ENCODE measurements at places on chromosomes 6 and 20.

DNA sequence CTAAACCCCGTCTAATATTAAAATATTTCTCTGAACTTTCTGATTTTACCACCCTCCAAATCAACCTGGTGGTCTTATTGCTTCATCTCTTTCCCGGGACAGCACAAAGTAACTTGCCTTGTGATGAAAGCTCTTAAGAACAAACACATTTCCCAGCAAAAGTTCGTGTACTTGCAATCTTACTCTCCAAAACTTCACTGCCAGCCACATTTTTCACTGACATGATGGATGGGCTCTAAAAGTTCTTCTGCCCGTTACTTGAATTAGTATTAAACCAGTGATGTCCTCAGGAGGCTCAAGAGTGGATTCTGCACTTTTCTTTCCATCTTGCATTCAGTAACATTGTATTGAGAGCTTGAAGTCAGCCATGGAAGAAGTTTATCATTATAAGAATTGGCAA lies 731.6 kb upstream of the GJE1 start:
- no peak for DNase-seq

- no peak for DNase-seq
These were observed 370.4 kb upstream of the CITED2 start for GRCh38 chr6:139744891-139745290.

- DNase-seq = no peak
These were observed 37.5 kb downstream of the MAK start for GRCh38 chr6:10800810-10801209.

DNA sequence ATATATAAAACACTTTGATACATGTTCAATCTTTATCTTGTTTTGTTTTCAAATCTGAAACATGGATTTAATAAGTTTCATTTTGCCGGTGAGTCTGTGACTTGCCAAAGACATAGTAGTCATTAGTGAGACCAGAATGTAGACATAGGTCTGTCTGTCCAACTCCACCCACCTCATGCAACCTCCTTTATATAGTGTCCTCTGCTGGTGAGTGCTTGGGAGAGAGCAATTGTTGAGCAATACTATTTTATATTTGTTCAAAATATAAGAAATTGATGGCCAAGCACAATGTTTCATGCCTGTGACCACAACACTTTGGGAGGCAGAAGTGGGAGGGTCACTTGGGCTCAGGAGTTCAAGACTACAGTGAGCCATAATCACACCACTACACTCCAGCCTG lies 10.8 kb upstream of the LY86 start:
- no peak for DNase-seq

DNA sequence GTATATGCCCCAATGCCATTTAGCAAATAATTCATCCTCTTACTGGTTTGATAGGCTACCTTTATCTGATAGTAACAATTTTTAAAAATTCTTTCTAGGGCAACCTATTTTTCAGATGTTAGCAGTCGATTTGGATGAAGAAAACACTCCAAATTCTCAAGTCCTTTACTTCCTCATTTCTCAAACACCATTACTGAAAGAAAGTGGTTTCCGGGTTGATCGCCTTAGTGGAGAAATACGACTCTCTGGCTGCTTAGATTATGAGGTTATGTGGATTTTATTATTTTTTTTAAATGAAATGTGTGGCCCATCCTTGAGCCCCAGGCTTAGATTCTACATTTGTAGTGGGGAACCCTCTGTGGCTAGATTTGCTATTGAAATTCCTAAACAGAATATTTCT lies 26.3 kb downstream of the CDH26 start:
- DNase-seq = no peak
